Fibroblast of skin of right quadriceps (primary cell): ENCODE measurements at places on chromosomes 2 and 18.
A peak's percentile ranks its signal among the peaks of the same experiment; 100 is the strongest.

DNA sequence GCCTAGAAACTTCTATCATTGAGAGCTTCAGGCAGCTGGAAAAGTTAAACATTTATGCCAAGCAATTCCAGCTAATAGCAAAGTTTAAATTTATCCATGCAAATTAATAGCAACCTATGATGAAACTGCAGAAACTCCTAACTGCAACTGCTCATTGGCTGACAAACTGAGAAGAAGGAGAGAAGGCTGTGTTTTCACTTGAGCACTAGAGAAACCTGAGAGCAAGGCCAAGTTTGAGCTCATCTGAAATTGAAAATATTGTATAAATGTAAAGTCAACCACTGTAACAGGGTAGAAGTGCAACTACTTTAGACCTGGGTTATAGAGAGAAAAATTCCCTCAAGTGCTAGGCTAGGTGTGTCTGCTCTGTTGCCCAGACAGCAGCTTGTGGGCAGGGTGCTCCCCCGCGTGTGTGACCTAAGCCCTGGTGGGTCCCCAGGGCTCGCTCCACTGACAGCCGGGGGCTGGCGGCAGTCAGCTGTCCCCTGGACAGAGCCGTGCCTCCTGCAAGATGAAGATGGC, 50.2 kb downstream of the CABYR start:
- no peak for DNase-seq

DNA sequence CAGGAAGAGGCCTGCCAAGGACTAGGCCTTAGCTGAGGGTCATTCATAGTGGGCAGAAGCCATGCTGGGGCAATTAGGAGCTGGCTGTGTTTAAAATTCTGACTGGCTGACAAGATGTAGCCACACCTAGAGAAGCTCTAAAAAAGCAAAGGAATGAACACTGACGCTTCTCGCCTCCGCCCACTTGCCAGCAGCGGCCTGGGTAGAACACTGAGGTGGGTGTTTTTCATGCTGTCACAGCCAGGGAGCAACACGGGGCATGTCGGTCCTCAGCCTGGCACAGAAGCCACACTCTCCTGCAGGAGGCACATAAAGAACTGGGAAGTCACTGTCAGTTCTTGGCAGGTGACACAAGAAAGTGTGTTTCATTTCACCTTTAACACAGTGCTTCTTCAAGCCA, 10.4 kb downstream of the CHST10 start:
- no peak for DNase-seq

GRCh38 chr2:105849431-105850179, 104.9 kb downstream of the NCK2 start:
- DNase-seq, result no peak

- no peak for DNase-seq
Observed at GRCh38 chr2:10981941-10982431, 70.3 kb downstream of the KCNF1 start.

- DNase-seq, result no peak
Observed at GRCh38 chr2:98463551-98463971, 18.9 kb downstream of the INPP4A start.

DNA sequence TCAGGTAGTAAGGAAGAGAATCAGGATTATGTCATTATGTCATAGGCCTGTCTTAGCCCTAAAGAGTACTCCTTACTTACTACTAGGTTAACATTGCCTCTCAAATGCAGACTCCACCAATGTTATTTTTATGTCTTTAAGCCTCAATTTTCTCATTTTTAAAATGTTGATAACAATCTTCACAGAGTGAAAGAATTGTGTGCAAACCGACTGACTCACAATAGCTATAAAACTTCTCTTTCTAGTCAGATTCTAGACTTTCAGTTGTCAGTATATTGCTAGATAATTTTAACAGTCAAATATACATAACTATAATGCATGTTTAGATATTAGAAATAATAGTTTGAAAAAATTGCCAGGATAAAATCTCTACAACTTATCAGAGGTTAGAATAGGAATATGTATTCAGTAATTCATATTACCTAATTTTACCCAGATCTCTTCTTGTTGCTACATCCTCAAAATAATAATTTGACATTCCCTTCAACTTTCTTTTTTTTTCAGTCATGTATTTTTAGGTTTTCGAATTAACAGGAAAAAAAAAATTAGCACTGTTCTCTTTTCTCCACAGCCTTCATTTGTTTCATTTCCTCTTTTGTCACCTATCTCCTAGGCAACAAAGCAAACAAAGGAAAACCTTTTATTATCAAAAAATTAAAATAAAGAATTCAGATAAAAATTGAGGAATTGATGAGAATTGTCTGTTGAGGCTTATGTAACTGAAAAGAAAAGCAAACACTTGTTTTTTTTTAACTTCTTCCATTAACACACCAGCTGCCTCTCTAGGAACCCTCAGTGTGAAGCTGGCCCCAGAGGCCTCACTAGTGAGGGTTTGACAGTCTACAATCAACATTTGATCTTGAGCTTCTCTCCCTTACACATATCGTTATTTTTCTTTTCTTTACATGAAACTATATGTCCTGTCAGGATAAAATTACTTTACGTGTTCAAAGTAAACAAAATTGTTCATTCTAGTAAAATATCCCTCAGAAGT, 279.0 kb downstream of the CALCRL start:
- no peak for DNase-seq

GRCh38 chr18:5463390-5463789, 80.4 kb downstream of the EPB41L3 start:
- peak; percentile 85 for DNase-seq

GRCh38 chr2:26184121-26184520, 11.2 kb downstream of the GAREM2 start:
- DNase-seq, result no peak
